MV-4-11 (cell line): ENCODE measurements at places on chromosomes 7 and 10.

DNA sequence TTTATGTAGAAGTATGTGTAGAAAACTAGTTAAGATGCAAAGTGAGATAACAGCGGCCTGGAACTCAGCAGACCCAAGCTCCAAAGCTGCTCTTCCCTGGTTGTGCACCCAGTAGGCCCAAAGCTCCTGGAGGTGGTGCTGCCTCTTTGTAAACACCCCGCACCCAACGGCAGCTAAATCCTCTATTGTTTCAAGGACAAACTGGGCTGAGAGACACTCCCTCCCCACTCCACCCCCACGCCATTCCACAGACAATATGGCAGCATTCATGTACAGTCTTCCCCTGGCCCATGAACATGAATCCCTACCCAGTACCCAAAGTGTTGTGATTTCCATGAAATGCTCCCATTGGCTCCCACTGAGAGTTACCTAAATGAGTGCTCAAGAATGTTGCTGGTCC lies 73.5 kb downstream of the VOPP1 start:
- DNase-seq: no peak

DNA sequence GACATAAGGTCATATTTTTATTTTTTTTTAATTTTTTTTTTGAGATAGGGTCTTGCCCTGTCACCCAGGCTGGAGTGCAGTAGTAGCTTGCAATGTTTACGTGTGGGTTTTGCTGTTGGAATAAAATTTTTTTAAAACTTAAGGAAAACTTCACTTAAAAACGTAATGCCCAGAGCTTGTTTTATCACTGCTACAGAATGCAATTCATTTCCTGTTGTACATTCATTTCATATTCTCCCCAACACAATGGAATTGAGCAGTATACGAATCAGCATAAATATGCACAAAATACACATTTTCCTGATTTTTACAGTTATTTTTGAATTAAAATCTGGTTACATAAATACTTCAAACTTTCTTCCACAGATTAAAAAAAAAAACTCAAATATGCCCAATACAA lies 40.3 kb downstream of the RSU1 start:
- no peak for DNase-seq

- DNase-seq: no peak
Observed at GRCh38 chr10:121792198-121792597, 135.6 kb downstream of the ATE1 start.

DNA sequence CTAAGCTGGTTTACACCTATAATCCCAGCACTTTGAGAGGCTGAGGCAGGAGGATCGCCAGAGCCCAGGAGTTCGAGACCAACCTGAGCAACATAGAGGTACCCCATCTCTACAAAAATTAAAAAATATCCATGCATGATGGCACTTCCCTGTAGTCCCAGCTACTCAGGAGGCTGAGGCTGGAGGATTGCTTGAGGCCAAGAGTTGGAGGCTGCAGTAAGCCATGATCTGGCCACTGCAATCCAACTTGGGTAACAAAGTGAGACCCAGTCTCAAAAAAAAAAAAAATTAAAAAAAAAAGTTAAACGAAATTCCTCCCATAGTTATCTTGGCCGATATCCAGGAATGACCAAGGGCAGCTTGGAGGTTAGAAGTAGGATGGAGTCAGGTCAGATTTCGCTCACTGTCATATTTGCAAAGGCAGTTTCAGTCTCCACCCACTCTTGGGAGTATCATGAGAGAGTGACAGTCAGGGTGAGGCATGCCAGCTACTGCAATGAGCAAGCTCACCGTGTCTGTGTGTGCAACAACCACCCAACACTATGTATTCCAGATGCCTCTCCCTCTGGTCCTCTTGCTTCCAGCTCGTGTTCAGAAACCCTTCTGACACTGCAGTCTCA lies 6.0 kb upstream of the ZDHHC4 start:
- DNase-seq: no peak

- DNase-seq: no peak
Observed at GRCh38 chr10:72728462-72728861, 36.5 kb downstream of the MCU start.

GRCh38 chr7:19558527-19558926 lies 150.3 kb downstream of the POLR1F start:
- DNase-seq: no peak
